ENCODE measurements at places on chromosomes 2 and 18.
A peak's percentile ranks its signal among the peaks of the same experiment; 100 is the strongest.

DNA sequence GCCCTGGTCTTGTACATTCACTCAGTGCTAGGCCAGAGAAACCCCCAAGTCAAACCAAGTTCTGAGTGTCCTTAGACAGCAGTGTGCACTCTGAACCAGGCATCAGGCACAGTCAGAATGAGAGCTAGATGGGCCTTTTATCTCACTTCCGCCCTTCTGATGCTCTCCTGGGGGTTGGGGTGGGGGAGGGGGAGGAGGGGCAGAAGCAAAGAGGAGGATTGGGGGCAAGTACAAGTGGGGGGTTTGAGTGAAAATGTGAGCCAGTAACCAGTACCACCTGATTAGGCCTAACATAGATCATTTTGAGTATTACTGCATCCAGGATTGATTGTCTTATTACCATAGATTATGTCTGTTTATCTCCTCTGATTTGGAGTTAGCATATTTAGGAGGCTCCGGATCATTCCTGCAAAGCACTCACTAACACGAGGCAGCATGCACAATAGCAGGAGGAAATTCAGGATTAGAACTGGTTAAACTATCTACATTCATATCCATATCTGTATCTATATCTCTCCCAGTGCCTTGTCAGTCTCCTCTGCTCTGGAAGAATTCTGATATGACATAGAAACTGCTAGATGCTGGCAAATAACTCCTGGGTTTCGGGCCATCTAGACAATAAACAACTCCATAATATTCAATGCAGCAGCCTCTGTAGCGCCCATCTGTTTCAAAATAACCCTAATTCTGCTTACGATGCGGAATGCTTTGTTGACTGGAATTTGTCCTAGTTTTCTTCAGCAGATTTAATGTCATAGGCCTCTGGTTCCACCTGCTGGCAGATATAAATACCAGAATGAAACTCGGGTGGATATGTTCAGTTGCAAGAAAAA is 149.1 kb downstream of the RHBDD1 start:
- DNase-seq: peak; percentile 9
- H3K27ac ChIP-seq: no peak overlapping the region
- peaks cover 2% of the 10 kb centered on the region for H3K36me3 ChIP-seq
- H3K4me1 ChIP-seq: peaks cover 21% of the 10 kb centered on the region
- no peaks in the 10 kb centered on the region for H3K27me3 ChIP-seq

DNA sequence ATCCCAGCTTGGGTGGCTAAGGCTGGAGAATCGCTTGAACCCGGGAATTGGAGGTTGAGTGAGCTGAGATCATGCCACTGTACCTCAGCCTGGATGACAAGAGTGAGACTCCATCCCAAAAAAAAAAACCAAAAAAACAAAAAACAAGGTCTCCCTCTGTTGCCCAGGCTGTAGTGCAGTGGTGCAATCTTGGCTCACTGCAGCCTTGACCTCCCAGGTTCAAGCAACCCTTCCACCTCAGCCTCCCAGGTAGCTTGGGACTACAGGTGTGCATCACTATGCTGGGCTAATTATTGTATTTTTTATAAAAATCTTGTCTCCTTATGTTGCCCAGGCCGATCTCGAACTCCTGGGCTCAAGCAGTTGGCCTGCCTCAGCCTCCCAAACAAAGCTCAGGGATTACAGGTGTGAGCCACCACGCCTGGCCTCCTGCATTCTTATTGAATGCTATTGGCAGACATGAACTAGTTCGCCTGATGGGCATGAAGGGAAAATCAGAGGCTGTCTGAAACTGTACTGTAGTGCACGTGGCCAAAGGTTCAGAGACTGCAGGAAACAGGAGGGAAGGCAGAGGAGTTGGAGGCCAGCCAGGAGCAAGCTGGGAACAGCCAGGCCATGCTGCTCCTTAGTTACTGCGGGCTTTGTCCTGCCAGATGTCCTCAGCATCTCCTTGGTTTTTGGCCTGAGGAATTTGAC is 16.0 kb upstream of the ASXL2 start:
- H3K36me3 ChIP-seq: no peaks in the 10 kb centered on the region
- H3K4me1 ChIP-seq: no peaks in the 10 kb centered on the region
- no peak for DNase-seq
- peaks cover 1% of the 10 kb centered on the region for H3K27me3 ChIP-seq

- H3K4me1 ChIP-seq: no peaks in the 10 kb centered on the region
- no peak for DNase-seq
- H3K4me3 ChIP-seq: no peak overlapping the region
- H3K27me3 ChIP-seq: peaks cover 2% of the 10 kb centered on the region
- H3K27ac ChIP-seq: no peak overlapping the region
Observed at GRCh38 chr2:67476809-67477790, 80.0 kb downstream of the ETAA1 start.

DNA sequence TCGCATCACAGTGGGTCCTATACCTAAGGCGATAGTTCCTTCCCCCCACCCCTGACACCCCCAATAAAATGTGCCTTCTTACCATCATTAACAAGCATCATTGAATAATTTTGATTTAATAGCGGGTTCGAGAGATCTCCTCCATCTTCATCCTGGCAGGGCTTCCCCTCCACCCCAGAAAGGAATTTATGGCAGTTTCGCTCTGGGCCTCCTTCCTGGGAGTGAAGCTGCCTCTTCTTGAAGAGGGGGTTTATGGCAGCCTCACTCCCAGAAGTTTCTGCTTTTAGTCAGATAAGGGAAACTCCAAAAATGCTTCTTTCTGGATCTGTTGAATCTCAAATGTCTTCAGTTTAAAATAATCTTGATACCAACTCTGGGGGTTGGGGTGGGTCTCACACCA is 45.7 kb downstream of the RRM2 start:
- H3K4me1 ChIP-seq: peaks cover 5% of the 10 kb centered on the region
- H3K27me3 ChIP-seq: no peaks in the 10 kb centered on the region
- no peak overlapping the region for H3K27ac ChIP-seq

GRCh38 chr2:58574873-58575272 is 333.7 kb upstream of the FANCL start:
- H3K36me3 ChIP-seq: no peaks in the 10 kb centered on the region
- H3K4me3 ChIP-seq: no peak overlapping the region
- H3K4me1 ChIP-seq: peaks cover 16% of the 10 kb centered on the region
- peaks cover 8% of the 10 kb centered on the region for H3K27me3 ChIP-seq
- H3K27ac ChIP-seq: no peak overlapping the region

DNA sequence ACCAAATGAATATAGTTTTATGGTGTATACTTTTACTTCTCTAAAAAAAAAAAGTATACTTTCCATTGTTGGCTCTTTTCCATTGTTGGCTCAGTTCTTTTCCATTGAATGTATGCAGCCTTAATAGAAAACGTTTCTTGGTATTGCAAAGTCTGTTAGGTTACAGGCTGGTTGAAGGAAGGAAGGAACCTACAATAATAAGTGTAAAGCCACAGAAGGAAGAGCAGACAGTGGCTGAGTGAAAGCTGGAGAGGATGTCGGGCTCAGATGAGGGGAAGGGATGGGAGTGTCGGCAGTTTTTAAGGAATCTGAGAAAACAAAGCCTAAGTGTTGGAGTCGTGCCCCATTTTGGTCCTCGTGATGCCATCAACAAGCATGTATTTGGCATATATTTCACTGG is 6.8 kb downstream of the COPS8 start:
- H3K4me1 ChIP-seq: no peaks in the 10 kb centered on the region
- H3K27me3 ChIP-seq: no peaks in the 10 kb centered on the region
- peaks cover 18% of the 10 kb centered on the region for H3K36me3 ChIP-seq
- DNase-seq: no peak
- no peak overlapping the region for H3K27ac ChIP-seq
- no peak overlapping the region for H3K4me3 ChIP-seq

GRCh38 chr2:146228466-146229058 is 1616.3 kb upstream of the ACVR2A start:
- H3K4me1 ChIP-seq: no peaks in the 10 kb centered on the region
- H3K27me3 ChIP-seq: no peaks in the 10 kb centered on the region
- H3K27ac ChIP-seq: no peak overlapping the region
- no peak overlapping the region for H3K4me3 ChIP-seq
- DNase-seq: no peak
- no peaks in the 10 kb centered on the region for H3K36me3 ChIP-seq

- H3K4me3 ChIP-seq: no peak overlapping the region
- peaks cover 22% of the 10 kb centered on the region for H3K27me3 ChIP-seq
- no peak overlapping the region for H3K27ac ChIP-seq
Observed at GRCh38 chr2:200220251-200220650, 86.2 kb upstream of the SPATS2L start.

Data from activated T-helper 1 cell treated with anti-CD3 and anti-CD28 coated beads, Interleukin-12 subunit alpha, Interleukin-12 subunit beta, Interleukin-2, Interleukin-4 antibody, amounts not matched to agents 30 ng/mL and 10 ng/mL and 1 ng/mL, durations not matched to agents 14 hours and 24 hours and 36 hours (primary cell).